ENCODE measurements at places on chromosomes 11 and 22.

DNA sequence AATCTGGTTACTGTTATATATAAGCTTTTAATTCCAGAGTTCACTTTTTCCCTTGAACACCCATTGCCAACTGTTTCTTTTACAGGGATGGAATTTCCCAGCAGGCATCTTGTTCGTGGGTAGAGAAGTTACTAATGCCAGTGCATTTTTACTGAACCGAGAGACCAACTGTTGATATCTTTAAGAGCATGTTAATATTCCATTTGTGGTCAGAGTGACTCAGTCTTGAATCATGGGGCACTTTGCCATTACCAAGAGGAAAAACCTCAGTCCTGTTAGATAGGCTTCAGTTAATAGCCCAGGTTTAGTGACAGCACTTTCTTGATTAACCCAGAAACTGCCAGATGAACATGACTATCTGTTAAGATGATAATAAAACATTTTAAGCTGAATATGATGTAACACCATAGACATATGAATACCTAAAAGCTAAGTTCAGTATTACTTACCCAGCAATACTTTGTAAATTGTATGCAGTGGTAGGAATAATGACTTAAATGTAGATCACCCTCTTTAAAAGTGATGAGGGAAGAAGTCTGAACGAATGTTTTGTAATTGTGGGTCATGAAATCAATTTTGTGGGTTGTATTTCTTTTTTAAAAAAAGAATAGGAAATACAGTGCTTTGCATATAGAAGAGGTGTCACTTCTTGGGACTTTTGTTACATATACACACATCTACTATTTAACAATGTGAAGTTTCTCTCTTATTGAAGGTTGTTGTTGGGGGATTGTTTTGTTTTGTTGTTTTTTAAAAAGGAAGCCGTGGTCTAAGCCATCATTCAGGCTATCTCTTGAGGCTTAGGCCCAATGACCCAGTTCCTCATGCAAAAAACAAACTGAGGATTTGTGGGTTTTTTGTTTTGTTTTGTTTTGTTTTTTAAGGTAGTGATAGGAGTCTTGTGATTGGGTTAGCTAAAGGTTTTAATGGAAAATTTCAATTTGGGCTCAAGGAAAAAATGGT is 79.2 kb upstream of the GRIK4 start:
- peak; percentile 93 for DNase-seq

- no peak for DNase-seq
Measured at GRCh38 chr11:76558473-76558872, 112.1 kb downstream of the LRRC32 start.

- DNase-seq: no peak
Measured at GRCh38 chr11:130473056-130473794, 24.8 kb downstream of the ADAMTS15 start.

GRCh38 chr11:8389029-8389996 is 125.6 kb upstream of the LMO1 start:
- no peak for DNase-seq

- DNase-seq: no peak
Measured at GRCh38 chr11:116492600-116492999, 280.2 kb downstream of the BUD13 start.

DNA sequence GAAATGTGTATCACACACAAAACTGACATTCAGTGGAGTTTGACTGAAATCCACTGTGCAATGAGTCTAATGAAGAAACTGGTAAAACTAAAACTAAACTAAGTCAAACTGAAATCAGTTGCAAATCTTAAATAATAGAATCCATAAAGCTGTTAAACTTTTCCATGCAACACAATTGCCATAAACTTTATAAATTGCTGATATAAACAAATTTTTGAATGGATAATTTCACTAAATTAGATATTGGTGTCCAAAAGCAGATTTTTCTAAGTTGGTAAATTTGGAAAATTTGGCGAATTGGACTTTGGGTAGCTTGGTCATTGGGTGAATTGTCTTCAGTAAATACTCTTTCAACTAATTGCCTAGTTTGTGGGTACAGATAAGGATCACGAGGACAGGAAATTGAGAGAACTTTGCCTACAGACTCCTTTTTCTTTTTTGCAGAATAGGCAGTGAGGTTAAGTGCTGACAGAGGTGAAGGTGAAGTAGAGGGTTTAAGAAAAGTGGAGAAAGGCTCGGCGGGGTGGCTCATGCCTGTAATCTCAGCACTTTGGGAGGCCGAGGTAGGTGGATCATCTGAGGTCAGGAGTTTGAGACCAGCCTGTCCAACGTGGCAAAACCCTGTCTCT is 12.8 kb downstream of the MRPL17 start:
- DNase-seq: no peak

GRCh38 chr11:45926001-45926401 is 3.5 kb downstream of the LARGE2 start:
- no peak for DNase-seq

GRCh38 chr11:118380571-118380970 is 20.8 kb upstream of the ATP5MG start:
- DNase-seq: no peak

DNA sequence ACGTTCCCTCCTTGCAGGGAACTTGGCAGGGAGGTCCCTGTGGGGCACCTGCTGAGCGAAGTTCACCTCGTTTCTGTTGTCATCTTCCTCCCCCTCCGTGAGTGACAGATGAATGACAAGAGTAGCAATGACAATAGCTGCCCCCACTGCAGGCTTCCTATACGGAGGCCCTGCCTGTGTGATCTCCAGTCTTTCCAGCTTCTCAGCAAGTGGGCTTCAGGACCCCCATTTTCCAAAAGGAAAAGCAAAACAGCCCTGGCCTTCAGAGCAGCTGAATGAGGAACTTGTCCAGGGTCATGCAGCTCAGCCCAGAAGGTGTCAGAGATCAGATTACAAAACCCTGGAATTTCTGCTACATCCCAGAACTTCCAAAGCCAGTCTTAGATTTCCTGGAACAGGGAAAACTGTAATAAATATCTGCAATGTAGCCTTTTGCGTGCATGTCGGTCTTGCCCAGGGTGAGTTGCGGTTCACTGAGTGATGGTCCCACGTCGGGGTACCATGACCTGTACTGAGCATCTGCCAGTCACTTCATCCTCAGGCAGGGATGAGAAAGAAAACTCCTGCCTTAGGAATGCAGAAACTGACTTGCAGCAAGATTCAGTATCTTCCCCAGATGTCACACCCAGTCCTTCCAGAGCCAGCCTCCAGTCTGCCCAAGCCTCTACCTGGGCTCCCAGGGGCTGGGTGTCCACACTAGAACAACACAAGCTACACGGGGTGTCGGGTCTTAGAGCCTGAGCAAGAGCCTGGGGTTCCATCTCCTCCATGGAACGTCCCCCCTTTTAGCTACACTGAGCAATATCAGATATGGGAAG is 1457.0 kb downstream of the BRD1 start:
- DNase-seq: no peak

GRCh38 chr11:11983427-11983826 is 25.0 kb downstream of the DKK3 start:
- DNase-seq: no peak

DNA sequence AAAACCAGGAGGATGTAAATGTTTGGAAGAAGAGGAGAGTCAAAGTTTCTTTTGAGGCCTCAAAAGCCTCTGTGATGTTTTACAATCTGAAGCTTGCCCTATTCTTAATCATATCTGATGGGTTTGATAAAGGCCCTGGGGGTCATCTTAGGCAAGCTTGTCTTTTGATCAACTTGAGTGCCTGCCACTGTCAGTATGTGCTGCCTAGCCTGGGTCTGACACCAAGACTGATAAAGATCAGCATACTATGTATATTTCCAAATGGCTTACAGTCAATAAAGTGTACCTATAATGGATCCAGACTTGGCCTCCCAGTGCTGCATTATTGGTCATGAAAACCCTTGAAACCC is 12.7 kb downstream of the EHF start:
- DNase-seq: no peak

GRCh38 chr11:100630898-100631297 is 56.2 kb upstream of the ARHGAP42 start:
- no peak for DNase-seq

DNA sequence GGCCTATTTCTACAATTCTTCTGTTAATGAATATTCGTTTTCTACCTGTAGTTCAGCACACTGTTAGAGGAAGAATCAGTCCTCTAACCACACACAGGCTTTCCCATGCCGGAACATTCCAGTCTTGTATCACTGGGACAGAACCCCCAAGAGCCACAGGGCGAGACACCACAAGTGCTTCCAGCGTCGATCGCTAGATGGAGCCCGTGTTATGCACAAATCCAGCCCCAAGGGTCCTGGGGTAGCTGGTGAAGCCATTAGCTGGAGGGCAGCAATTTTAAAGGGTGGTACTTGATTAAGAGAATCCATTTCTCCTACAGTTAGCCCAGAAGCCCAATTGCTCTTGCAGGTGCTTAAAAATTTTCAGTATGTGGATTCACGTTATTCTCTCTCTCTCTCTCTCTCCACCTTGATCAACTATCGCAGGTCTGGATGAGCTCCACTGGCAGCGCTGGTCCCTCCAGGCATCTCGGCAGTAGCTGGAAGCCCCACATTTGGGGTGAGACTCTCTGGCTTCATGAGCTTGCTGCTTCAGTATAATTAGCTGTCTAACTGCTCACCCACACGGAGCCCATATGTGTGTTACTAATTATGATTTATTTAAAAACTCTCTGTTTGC is 148.2 kb upstream of the SNX19 start:
- peak; percentile 37 for DNase-seq

DNA sequence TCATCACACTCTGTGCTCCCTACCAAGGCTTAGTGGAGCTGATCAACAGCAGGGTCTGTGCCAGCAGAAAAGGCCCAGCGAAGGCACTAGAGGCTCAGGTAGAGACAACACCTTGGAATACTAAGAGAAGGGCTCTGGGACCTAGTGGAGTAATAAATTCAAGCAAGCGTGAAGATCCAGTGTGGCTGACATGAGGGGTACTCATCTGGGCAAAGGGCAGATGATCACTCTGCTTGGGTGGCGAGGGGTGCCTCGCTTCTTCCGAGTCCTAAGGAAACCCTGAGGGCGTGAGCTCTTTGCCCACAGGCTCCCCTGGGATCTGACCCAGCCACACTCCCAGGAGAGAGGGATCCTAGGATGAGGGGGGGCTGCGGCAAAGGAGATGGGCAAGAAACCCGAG is 3.5 kb upstream of the TPBGL start:
- no peak for DNase-seq

DNA sequence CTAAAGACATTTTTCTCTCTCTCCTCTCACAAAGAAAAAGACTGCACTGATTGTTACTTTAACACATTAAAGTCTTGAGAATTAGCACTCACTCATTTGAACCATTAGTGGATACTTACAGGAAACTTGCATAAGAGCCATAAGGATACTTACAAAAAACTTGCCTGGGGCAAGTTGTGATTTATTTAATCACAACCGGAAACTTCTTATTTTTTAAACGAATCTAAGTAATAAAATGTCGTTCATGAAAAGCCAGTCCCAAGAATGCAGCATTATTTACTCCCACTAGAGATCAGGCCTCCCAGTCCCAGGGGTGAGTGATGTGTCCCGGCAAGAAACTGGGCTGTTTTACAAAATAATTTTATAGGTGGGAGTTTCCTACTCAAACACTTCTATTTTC is 59.3 kb upstream of the TTC12 start:
- DNase-seq: no peak

DNA sequence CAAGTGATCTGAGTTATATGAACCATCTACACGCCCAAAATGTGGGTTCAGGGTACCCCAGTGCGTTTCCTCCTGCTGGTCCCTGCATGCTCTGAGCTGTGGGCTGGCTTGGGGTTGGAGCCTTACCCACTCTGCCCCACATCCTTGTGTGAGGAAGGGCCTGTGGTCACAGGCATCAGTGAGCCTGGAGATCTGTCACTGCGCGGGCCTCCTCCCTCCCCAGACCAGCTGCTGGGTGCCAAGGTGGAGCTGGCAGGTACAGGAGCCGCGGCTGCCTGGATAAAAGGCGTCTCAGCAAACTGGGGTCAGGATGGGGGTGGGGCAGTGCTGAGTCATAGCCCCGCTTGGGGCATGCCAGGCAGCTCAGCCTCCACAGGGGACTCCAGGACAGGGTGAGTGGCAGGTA is 17.9 kb downstream of the GNAZ start:
- DNase-seq: no peak

- no peak for DNase-seq
Measured at GRCh38 chr22:47210112-47210657, 447.7 kb downstream of the TBC1D22A start.

GRCh38 chr11:132997396-132997795 is 534.9 kb downstream of the OPCML start:
- DNase-seq: no peak

DNA sequence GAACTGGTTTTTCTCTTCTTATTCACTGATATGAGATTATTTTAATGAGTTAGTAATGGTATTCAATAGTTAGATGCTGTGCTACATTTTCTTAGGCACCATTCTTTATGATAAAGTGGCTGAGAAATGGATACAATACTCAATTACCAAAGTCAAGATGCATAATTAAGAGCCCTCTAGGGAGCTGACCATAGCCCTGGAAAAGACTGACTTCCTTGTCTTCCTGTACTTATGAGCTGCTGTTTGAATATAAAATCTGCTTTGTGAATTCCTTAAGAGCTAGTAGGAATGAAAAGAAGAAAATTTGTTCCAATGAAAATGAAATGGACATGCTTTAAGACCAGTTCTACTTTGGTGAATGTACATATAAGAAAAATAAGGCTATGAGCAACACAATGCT is 452.3 kb downstream of the KCNA4 start:
- DNase-seq: no peak

- no peak for DNase-seq
Measured at GRCh38 chr11:124302347-124303125, 11.2 kb downstream of the OR8D1 start.

DNA sequence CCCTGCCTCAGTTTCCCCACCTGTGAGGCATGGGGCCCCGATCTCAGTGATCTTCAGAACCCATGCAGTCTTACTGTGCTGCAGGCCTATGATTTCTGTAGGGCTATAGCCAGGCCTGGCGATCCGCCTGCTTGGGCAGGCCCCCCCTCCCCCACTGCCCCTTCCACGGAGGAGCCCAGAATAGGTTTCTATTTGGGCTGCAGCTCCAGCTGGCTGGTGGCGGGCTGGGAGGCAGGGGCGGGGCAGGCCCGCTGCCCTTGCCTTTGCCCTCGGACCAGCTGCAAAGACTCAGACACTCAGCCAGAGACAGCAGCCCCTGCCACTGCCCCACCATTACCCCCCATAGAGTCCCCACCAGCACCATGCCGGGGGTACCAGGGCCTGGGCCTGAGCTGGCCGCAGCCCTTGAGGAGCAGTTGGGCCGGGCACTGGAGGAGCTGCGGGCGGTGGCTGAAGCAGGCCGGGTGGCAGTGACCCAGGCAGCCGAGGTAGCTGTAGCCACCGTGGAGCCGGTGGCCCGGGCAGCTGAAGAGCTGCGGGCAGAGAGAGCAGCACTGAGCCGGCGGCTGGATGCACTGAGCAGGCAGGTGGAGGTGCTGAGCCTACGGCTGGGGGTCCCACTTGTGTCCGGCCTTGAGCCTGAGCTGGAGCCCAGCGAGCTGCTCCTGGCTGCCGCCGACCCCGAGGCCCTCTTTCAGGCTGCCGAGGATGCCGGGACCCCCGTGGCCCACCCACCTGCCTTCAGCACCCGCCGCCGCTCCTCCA is 12.2 kb downstream of the SMTN start:
- no peak for DNase-seq

GRCh38 chr22:20956258-20957101 is 10.6 kb upstream of the AIFM3 start:
- DNase-seq: no peak

Data from LoVo (cell line).